Fibroblast of skin of left quadriceps (primary cell): ENCODE measurements at places on chromosomes 3 and 15.
A peak's percentile ranks its signal among the peaks of the same experiment; 100 is the strongest.

DNA sequence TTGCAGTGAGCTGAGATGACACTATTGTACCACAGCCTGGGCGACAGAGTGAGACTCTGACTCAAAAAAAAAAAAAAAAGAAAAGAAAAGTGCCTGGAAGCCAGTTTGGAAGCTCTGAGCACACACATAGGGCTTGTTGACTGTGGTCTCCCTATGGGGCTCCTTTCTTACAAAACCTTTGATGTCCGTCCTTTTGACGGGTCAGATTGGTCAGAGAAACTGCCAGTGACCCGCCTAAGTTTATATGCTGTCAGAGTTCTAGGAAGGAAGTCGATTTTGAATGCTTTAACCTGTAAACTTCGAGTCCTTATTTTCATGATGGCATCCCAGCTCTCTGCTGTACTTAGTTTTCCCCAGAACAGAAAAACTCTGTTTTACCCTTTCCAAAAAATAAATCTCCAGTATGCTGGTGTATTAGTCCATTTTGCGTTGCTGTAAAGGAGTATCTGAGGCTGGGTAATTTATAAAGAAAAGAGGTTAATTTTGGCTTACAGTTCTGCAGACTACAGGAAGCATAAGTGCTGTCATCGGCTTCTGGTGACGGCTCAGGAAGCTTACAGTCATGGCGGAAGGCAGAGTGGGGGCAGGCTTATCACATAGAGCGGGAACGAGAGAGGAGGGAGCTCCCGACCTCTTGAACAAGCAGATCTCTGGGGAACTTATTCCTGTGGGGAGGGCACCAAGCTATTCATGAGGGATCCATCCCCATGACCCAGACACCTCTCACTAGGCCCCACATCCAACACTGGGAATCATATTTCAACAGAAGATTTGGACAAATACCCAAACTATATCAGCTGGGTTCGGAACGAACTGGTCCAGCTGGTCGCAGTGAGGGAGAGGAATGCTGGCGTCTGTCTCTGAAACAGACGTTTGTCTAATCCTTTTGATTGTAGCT lies 72.3 kb downstream of the LMLN start:
- DNase-seq = no peak

DNA sequence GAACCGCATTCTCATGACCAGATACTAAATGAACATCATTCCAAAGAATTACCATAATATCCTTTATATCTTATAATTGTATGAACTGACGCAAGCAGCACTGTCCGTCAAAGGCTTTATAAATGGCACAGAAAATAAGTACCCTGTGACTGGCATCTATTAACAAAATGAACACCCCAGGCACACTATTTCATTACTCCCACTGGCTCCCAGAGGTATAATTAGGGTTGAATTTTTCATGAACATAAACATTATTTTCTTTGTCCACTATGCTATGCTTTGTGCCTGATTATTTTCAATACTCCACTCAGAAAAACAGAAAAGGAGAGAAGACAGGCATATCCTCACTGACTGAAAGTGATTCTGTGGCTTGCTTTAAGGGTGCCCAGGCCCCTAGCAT lies 71.1 kb downstream of the LYZL4 start:
- DNase-seq = no peak

DNA sequence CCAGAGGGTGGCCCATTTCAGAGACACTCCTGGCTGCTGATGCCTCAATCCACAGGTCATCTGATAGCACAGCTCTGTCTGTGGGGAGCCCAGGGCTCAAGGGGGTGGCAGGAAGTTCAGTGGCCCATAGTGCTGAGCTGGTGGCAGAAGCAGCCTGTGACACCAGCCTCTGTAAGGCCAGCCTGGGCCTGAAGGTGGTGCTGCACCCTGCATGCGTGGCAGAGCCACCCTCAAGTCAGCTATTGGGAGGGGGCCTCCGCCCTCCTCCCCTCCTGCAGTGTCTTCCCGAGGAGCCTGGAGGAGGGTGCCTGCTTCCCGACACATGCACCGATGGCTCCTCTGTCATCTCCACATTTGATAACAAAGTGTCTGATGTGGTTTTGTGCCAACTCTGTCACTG lies 3.0 kb downstream of the PLA1A start:
- DNase-seq = no peak

DNA sequence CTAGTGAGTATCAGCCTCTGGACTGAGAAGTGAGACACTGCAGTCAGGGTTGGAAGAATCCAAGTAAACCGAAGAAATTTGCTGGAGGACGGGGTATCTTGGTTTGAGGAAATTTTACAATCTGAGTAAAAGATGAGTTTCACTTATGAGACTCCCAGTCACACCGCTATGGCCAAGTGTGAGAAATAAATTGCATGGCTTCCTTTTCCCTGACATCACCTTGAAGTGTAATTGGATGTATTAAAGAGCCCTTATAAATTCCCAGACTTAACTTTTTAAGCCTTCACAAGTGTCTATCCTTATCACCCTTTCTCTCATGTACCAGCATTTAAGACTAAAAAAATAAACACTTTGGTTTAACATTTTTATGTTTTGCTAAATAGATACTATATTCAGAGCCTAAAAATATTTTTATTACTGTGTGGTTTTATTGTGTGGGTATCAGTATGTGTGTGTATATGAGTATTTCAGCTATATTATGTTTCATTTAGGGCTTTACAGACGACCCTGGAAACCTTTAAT lies 23.8 kb downstream of the USP3 start:
- no peak for DNase-seq

DNA sequence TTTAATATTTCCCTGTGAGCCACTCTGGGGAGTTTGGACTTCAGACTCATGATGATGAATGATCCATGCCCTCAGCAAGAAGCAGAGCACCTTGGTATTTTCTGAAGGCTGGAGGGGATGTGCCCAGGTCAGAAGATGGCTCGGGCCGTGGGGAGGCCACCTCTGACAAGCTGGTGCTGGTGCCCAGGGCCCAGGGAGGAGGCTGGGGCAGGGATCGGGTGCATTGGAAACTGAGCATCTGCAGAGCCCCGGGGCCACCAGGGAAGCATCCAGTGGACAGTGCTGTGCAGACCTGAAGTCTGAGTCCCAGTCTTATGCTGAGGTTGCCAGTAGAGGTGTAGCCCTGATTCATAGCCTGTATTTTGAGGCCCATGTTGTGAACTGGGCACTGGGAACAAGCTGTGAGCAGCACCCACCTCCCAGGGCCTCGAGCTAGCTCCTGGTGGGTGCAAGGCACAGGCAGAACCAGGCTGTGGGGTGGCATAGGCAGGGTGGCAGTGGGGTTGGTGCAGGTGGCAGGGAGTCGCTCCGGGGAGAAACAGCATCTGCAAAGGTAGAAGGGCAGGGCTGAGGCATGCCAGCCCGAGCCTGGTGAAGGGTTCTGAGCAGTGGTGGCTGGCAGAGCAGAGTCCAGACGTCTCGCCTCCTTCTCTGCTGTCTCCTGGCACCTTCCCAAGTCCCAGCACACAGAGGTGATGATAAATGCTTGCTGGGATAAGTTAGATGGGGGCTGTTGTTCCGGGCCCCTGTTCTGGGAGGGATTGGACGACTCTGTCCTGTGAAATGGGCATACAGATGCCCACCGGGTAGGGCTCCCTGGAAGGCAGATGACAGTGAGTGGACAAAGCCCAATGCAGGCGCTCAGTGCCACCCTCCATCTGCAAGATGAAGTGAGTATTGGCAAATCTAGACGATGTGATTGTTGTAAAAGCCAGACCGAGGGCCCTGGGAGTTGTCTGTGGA lies 10.6 kb downstream of the DNAJB8 start:
- no peak for DNase-seq

DNA sequence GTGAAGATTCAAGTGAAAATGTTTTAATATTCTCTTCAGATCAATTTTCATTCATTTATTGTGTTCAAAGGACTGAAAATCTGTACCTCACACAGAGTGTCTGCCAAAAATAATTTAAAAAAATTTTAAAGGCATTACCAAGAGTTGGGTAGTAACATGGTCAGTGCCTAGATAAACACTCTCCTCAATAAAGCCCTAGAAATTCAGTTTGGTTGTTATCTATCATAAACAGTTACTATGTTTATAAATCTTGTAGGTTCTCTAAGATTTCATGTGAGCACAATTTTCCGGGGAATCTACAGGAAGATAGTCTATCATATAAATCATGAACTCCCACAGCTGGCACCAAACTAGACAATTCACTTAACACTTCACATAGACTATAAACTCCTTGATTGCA lies 128.6 kb downstream of the GSK3B start:
- no peak for DNase-seq

DNA sequence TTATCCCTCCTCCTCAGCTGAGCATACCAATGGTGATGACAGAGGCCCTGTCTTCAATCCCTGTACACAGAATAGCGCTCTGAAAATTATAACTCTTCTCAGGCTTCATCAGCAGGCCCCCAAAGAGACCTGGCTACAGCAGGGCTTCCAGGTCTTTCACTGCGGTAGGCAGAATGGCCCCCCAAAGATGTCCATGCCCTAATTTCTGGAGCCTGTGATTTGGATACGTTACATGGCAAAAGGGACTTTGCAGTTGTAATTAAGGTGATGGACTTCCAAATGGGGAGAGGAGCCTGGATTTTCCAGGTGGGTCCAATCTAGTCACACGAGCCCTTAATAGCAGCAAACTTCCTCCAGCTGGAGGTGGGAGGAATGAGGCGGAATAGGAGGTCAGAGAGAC lies 221.8 kb upstream of the CTDSPL start:
- DNase-seq = no peak

DNA sequence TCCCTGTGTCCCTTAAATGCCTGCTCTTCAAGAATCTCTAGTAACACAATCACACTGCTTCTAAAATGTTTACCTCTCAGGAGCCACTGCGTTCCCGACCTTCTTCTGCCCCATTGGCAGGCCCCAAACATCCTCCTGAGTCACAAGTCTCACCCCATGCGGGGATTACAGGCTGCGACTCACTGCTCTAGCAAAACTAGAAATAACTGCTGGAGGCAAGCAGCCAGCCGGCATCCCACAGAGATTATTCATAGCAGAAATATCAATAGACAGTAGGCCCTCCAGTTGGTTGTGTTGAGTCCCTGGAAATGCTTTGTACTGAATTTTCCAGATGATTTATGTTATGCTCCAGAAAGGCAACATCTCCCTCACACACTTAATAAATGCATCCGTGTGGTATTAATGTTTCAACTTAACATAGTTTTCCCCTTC lies 64.8 kb downstream of the RFTN1 start:
- DNase-seq = peak; percentile 98

DNA sequence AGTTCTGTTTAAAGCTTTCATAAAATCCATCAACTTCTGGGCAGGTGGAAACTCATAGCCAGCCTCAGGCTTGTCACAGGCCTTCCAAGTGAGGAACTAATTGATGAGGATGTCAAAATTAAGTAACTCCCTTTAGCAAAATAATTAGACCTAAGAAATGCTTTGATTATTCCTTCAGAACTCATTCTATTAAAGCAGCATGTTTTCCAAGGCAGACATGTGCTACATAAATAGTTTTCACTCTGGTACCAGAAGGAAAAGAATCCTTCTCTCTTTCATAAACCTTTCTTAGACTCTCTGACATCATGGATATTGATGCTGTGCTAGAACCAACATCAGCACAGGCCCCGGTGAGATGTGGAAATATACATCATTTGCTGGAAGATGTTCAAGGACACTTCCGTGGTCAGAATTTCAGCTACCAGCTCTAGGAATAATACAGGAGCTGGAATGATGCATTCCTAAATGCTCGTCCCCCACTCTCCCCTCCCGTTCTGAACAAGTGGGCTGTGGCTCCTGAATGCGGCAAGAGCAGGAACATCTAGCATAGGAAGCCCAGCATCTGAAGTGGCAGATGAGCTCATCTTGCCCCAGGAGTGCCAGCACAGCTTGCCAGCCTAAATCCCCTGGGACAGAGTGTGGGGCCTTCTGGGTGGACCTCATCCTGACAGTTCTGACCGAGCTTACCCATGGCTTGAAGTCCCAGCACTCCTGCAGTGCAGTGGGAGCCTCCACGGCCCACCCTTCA lies 82.4 kb downstream of the WWTR1 start:
- peak; percentile 87 for DNase-seq

GRCh38 chr15:85785887-85786780 lies 8.6 kb downstream of the KLHL25 start:
- DNase-seq = no peak

- DNase-seq = no peak
Observed at GRCh38 chr3:106529738-106530137, 660.9 kb upstream of the CBLB start.
